ENCODE measurements at places on chromosomes 11 and 22. TPM values are rescaled to one million over a fixed set of nuclear protein-coding genes. Genes with fewer than 3 reads are reported as not detected.

Gene JAML
- not detected for total RNA-seq

DNA sequence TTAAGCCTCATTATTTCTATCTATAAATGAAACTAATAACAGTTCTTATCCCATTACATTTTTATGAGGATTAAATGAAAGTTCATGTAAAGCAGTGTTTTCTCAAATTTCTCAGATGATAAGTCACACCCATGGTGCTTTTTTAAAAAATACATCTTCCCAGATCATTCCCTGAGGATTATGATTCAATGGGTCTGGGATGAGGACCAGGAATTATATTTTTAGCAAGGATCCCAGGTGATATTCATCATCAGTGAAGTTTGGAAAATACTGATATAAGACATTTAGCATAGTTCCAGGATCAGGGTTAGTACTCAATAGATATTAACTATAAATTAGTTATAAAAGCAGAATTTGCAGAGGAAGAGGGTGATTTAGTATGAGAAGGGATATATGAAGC is 89.1 kb downstream of the BBOX1 start:
- DNase-seq = no peak

GRCh38 chr22:32380991-32381390 is 23.3 kb downstream of the RFPL3 start:
- no peak for DNase-seq

DNA sequence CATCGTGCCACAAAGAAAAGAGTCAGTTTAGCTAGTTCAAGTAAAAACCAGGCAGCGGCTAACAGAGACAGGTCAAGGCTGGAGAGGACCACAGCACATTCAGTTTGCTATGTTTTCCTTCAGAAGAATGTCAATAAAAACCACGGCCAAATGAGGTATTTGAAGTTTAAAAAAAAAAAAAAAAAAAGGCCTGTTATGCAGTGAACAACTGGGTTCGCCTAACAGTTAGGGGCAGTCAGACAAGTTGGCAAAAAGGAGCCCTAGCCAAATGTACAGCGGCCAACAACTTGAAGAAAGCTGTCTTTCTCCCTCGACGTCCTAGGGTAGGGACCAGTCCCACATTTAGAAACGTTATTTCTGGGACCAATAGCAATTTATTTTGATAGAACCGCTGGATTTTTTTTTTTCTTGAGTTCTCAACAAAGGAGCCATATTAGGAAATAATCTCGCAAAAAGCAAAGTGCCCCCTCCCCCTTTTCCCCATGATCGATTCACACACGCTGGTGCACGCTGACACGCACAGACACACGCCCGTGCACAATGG is 237.8 kb downstream of the TTC28 start:
- DNase-seq = no peak

Gene TMPRSS4
- not detected for total RNA-seq
